A549 treated with Mapracorat at 1 μM for 4 hours (cell line): ENCODE measurements at places on chromosomes 11 and 22. TPM values are rescaled to one million over a fixed set of nuclear protein-coding genes. Genes with fewer than 3 reads are reported as not detected.

LINC01488 gene
- not detected in 5 replicates for total RNA-seq

E2F8 gene
- total RNA-seq: 5.5 to 7.4 TPM (median 6.3 TPM) in 5 replicates

PRR33 gene
- not detected in 5 replicates for total RNA-seq

PPFIBP2 gene
- 9.2 to 12.4 TPM (median 11.0 TPM) in 5 replicates for total RNA-seq

ABTB2 gene
- 28.4 to 45.9 TPM (median 38.6 TPM) in 5 replicates for total RNA-seq

AQP11 gene
- 0.94 to 1.7 TPM (median 1.6 TPM) in 5 replicates for total RNA-seq

OR8D1 gene
- total RNA-seq: not detected in 5 replicates

OR5A1 gene
- total RNA-seq: not detected in 5 replicates

BDNF gene
- 7.6 to 9.5 TPM (median 8.0 TPM) in 5 replicates for total RNA-seq

NXPE2 gene
- total RNA-seq: not detected in 5 replicates

HRAS gene
- total RNA-seq: 109 to 168 TPM (median 154 TPM) in 5 replicates

FGF4 gene
- not detected in 5 replicates for total RNA-seq

MOV10L1 gene
- not detected in 5 replicates for total RNA-seq

PLA2G3 gene
- total RNA-seq: not detected in 5 replicates

KRTAP5-10 gene
- not detected in 5 replicates for total RNA-seq

TH gene
- total RNA-seq: 0.11 to 0.35 TPM (median 0.22 TPM) in 3 of 5 replicates, not detected in the others

RASSF10 gene
- total RNA-seq: 1.3 to 2.1 TPM (median 2.0 TPM) in 5 replicates

TSGA10IP gene
- not detected in 5 replicates for total RNA-seq

P2RX6 gene
- 0.34 to 0.84 TPM (median 0.56 TPM) in 5 replicates for total RNA-seq

ADAMTS8 gene
- 0.86 to 1.4 TPM (median 1.1 TPM) in 5 replicates for total RNA-seq

MMP27 gene
- not detected in 5 replicates for total RNA-seq

PELI3 gene
- total RNA-seq: 3.6 to 5.6 TPM (median 5.1 TPM) in 5 replicates

UCP3 gene
- total RNA-seq: 1.2 to 1.7 TPM (median 1.3 TPM) in 5 replicates

IGHMBP2 gene
- total RNA-seq: 12.7 to 16.8 TPM (median 15.4 TPM) in 5 replicates

MRGPRX4 gene
- not detected in 5 replicates for total RNA-seq

PATE2 gene
- not detected in 5 replicates for total RNA-seq

ANGPTL5 gene
- total RNA-seq: 0.05 to 0.10 TPM in 2 of 5 replicates, not detected in the others

ADORA2A gene
- 0.54 to 1.2 TPM (median 0.80 TPM) in 5 replicates for total RNA-seq

MUC5AC gene
- 1.1 to 2.7 TPM (median 1.8 TPM) in 5 replicates for total RNA-seq

OR4A16 gene
- not detected in 5 replicates for total RNA-seq

CTTN gene
- total RNA-seq: 206 to 217 TPM (median 215 TPM) in 5 replicates

MPZL3 gene
- total RNA-seq: 0.13 to 0.41 TPM (median 0.36 TPM) in 5 replicates

SEPTIN3 gene
- 1.0 to 1.4 TPM (median 1.2 TPM) in 5 replicates for total RNA-seq
